ENCODE measurements at places on chromosomes 16 and 17. TPM values are rescaled to one million over a fixed set of nuclear protein-coding genes. Genes with fewer than 3 reads are reported as not detected.
A peak's percentile ranks its signal among the peaks of the same experiment; 100 is the strongest.

DNA sequence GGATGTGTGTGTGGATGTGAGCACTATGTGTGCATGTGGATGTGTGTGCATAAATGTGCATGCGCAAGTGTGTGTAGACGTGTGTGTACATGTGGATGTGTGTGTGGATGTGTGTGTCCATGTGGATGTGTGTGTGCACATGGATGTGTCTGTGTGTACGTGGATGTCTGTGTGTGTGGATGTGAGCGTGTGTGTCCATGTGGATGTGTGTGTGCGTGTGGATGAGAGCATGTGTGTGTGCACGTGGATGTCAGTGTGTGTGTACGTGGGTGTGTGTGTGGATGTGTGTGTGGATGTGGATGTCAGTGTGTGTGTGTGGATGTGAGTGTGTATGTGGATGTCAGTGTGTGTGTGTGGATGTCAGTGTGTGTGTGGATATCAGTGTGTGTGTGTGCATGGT, 63.6 kb upstream of the DOC2B start:
- DNase-seq: no peak

Gene SLC4A1
- not detected for total RNA-seq

GRCh38 chr16:22192261-22193062, 13.6 kb upstream of the EEF2K start:
- peak; percentile 80 for DNase-seq

DNA sequence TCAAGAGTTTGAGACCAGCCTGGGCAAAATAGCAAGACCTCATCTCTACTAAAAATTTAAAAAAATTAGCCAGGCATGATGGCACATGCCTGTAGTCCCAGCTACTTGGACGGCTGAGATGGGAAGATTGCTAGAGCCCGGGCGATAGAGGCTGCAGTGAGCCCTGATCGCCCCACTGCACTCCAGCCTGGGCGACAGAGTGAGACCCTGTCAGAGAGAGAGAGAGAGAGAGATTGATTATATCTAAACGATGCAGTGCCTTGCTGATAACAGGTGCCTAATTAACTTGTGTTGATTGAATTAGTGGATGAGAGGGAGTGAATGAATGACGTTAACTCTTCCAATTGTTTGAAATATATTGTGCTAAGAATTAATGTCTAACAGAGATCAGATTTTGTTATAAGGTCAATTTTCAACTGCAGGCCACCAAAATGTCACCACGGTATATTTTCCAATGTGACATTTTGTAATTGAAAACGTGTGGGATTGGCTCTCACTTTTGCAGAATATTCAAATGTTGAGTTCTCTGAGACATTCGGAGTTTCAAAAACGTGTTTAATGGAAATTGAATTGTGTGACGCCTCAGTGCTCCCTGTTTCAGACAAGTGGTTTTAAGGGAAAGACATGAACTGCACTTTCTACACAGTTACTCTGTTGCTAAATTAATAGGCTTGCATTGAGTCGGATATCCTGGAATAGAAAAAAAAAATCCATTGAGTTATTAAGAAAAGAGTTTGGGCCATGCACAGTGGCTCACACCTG, 53.6 kb downstream of the ABAT start:
- no peak for DNase-seq

Gene PNMT
- 0.73 TPM for total RNA-seq

GRCh38 chr17:69729944-69730343, 315.4 kb downstream of the MAP2K6 start:
- no peak for DNase-seq

DNA sequence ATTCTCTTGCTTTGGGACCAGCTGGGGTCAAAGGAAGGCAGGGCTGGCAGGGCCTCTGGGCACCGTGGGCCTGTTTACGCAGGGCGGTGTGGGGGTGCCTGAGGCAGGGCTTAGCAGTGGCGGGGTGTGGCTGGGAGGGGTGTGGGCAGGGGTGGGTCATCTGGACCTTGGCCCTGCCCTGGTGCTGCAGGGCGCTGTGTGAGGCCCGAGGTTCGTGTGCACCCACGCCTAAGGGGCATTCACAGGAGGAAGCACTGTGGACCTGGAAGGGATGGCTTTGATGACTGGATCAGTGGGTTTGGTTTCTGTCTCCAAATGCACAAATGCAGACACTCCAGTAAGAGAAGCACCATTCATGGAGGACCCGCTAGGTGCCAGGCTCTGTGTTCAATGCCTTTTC, 37.3 kb downstream of the BCO1 start:
- DNase-seq: peak; percentile 92

DNA sequence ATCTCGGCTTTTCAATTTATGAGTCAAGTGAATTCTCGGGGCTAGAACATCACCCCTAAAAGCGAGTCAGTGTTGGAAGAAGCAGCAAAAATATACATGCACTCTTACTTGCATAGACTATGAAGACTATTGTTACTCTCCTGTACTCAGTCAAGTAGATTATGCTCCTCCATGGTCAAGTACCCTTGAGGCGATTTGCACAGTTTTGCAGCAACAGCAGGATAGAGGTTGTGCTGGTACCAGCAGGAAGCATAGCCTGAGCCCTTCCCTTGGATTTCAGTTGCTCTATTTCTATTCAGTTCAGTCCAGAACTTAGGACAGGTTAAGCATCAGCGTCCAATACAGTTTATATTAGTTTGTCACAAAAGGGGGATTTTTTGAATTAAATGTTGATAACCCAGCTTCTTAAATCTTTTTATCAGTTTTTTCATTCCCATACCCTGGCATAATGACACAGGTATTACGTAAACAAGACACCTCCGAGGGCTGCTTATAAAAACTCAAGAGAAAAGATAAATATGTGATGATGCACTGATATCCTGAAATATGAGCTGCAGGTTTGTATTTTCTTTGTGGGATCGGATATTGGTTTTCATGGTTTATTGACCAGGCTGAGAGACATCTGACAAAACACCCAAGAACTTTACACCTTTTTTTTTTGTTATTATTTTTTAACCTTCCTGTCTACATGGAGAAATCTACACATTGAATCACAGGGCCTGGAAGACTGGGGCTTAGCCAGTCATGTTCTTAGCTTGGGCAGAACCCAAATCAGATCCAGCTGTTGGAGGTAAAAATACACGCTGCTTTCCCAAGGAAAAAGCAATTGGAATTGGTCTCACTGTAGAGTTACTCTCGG, 144.1 kb downstream of the PITPNC1 start:
- no peak for DNase-seq

DNA sequence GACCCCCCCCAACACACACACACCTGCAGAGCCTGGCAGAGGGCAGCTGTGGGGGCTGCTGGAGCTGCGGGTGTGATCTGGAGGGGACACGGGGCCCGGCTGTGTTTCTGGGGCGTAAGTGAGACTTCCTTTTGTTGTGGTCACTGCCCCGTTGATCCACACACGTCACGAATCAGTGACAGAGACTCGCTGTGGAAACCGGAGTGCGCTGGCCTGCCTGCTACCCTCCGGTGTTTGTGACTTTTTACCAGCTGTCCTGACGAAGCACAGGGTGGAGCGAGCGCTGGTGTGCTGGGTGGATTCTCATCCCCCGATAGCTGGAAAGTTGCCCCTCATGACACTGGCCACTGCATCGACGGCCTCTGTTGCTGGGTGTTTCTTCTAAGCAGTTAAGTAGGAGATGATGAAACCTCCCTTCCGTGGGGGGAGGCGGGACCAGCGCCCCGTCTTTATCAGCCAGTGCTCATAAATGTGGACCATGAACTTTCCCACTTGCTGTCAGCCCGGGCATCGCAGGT, 2.3 kb downstream of the METRNL start:
- DNase-seq: peak; percentile 91

Gene SLC35G6
- not detected for total RNA-seq

Gene KCNH6
- 0.58 TPM for total RNA-seq

Gene C16orf74
- 0.52 TPM for total RNA-seq

DNA sequence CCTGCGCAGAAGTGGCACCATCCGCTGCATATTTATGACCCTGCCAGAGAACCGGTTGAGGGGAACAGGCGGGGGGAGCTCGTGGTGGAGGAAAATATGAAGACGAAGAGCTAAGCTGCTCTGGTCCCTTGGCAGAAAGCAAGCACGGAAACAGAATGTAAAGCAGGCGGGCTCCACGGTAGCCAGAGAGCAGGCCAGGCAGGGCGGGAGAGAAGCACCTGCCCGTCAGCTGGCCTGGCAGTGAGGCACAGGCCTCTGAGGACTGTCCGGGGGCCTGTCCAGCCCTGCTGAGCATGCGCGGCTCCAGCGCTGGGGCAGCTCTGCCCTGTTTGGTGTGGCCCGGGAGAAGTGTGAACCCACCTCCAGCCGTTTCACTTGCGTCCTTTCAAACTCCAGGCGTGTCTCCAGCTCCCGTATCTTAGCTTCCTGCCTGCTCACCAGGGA, 46.7 kb downstream of the PIPOX start:
- DNase-seq: no peak

GRCh38 chr17:58344791-58345157, 7.2 kb downstream of the SUPT4H1 start:
- no peak for DNase-seq

- peak; percentile 49 for DNase-seq
Measured at GRCh38 chr17:39719563-39720355, 10.6 kb downstream of the MIEN1 start.

Gene POLG2
- total RNA-seq: 9.4 TPM

GRCh38 chr17:5526821-5527598, 40.6 kb downstream of the MIS12 start:
- peak; percentile 10 for DNase-seq

DNA sequence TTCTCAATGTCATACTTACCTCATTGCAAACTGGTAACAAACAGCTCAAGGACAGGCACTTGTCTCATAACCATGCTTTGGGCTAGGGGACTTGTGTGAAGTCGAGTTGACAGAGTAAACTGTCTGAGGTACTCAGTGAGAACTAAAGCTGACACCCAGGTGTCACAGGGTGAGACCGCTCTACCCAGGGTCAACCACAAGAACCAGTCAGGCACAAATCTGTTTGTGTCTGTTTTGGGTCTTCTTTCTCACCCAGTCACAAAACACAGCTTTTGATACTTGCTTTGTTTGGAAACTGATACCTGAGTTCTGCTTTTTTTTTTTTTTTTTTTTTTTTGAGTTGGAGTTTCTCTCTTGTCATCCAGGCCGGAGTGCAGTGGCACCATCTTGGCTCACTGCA, 161.1 kb downstream of the STX8 start:
- no peak for DNase-seq

Gene CTRB2
- not detected for total RNA-seq

- DNase-seq: no peak
Measured at GRCh38 chr16:57764341-57765159, 29.0 kb downstream of the KATNB1 start.

Gene CDH1
- 714 TPM for total RNA-seq

DNA sequence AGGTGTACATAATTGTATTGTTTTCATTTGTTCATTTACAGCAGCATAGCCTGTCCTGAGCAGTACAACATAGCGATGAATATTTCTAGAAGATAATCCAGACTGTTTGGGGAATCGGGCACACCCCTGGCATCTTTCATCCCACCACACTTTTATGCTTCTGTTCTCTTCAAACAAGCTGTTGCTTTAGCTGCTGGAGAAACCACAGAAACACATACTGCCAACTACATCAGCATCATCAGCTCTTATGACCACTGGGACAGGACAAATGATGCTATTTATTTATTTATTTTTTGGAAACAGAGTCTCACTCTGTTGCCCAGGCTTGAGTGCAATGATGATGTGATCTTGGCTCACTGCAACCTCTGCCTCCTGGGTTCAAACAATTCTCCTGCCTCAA, 22.6 kb upstream of the HAPSTR1 start:
- DNase-seq: no peak

Gene NOTUM
- total RNA-seq: not detected

GRCh38 chr17:56109836-56110235, 43.4 kb upstream of the ANKFN1 start:
- no peak for DNase-seq

Gene GNG13
- 0.40 TPM for total RNA-seq

Gene KRTAP2-3
- total RNA-seq: not detected

DNA sequence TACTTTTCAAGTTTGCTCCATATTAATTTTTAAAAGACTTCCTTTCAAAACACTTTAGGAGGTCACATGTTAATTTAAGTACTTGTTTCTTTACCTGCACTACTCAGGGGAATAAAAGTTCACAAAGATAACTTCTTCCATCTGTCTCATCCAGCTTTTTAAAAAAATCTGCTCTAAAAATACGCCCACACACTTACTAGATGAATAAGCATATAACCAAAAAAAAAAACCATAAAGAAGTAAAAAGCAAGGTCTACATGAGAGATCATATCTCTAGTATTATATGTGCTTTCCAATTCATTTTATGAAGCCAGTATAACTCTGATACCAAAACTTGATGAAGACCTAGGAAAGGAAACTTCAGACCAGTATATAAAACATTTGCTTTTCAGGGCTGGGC, 17.2 kb downstream of the SKAP1 start:
- DNase-seq: no peak

All from left colon (tissue), 2 donors.